NCI-H1930 (cell line): ENCODE measurements at places on chromosomes 2 and 18.

- DNase-seq = no peak
These were observed 42.7 kb downstream of the MPHOSPH10 start for GRCh38 chr2:71173096-71173495.

DNA sequence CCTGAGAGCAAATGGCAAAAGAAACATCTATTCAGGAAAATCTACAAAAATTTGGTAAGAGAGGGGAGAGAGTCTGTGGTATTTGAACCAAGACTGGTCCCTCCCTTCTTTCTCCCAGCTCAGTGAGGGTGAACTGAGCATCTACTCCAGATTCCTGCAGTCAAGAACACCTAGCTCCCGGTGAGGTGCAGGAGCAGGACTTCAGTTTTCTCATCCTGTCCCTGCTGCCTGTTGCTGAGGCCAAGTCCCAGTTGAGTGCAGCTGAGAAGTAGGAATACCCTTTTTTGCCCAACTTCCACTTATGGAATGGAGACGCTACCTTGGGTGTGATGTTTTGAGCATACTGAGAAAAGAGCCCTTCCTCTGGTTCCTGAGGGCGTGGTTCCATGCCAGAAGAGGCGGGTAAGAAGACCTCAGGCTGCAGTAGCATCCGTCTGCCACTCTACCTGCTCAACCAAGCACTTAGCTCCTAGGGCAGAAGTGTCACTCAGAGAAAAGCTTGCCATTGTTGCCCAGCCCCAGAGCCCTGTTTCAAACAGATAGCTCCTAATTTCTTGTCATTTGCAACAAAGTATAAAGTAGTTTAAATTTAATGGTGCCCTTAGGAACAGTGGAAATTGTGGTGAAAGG, 112.9 kb downstream of the SOS1 start:
- no peak for DNase-seq

- no peak for DNase-seq
These were observed 226.3 kb downstream of the EIPR1 start for GRCh38 chr2:3151153-3151918.

GRCh38 chr18:22434973-22435608, 17.4 kb upstream of the CTAGE1 start:
- DNase-seq = no peak

GRCh38 chr18:58037163-58037562, 6.9 kb upstream of the NEDD4L start:
- no peak for DNase-seq

- DNase-seq = no peak
These were observed 40.6 kb upstream of the CCNYL1 start for GRCh38 chr2:207670887-207671286.
